ENCODE measurements at places on chromosomes 1 and 21.

DNA sequence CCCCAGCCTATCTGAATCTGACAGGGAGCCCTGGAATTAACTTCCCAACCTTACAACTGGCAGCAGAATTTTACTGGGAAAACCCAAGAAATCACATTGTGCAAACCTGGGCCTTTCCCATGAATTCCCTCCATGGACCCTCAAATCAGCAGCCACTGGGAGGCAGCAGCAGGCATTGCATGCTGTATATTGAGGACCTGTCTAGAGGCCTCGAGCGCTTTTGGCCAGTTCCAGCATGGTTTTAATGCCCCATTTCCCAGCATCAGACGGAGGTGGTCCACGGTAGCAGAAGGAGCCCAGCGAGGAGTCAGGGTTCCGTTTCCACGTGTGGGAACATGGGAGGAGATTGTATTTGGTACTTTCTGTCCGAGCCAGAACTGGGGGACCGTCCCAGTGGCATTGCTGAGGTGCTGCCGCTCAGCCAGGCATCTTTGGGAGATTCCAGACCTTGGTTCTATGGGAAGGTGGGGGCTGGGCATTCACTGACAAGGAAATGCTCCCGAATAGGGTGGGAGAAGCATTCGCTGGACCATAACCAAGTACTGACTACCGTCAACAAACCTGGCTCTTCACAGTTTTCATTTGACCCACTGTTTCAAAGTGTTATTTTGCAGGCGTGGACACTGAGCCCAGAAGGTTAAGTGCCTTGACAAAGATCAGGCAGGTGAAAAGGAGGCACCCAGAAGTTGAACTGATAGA lies 15.9 kb downstream of the BMP8A start:
- DNase-seq, result no peak

DNA sequence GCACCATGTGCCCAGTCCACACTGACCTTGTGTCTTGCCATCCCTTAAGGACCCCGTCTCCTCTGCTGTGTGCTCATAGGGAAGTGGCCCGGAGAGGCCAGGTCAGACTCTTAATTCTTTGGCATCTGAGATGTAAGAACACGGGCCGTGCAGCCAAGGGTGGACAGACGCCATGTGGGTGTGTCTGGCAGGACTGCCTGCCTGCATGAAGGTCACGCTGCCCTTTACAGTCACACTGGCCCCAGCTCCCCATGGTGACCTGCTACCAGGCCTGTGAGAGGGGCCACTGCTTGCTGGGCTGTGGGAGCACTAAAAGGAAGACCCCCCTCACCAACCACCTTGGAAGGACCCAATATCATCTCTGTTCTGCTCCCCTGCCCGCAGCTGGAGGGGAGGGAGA lies 17.7 kb downstream of the DHRS3 start:
- DNase-seq, result no peak

- no peak for DNase-seq
Observed at GRCh38 chr1:235571482-235571881, 67.2 kb upstream of the B3GALNT2 start.

DNA sequence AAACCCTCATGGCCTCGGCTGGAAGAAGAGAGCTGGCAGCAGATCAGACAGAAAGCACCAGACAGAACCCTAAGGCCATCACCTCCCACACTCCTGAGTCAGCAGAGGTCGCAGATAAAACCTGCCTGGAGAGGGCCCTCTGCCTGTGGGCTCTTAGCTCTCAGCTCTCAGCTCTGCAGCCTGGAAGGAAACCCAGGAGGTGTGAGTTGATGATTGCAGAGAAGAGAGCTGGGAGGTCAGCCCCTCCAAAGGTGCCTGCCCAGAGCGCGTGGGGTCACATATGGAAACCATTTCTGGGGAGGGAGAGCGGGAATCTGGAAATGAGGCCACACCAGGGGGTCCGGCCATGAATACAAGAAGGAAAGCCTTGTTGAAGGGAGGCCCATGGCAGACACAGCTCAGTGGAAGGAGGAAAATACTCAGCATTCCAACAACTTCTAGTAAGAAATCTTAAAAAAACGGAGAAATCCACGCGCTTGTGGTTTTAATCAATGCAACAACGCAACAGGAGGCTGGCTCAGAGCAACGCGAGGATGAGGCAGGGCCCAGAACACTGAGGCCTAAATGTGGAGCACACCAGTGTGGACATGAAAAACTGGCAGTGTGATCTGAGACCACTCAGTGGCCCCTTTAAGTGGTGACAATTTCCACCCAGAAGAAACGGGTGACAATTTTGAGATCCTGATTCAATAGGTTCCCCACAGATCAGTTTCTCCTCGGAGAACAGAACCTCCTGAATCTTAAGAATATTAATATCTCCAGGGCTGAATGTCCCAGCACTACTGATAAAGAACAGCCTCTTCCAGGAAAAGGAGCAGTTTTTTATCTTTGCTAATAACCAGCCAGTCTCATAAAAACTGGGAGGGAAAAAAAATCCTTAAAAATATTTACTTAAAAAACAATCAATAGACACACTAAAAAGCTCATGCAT lies 45.7 kb downstream of the PSMG1 start:
- DNase-seq, result peak; percentile 70

DNA sequence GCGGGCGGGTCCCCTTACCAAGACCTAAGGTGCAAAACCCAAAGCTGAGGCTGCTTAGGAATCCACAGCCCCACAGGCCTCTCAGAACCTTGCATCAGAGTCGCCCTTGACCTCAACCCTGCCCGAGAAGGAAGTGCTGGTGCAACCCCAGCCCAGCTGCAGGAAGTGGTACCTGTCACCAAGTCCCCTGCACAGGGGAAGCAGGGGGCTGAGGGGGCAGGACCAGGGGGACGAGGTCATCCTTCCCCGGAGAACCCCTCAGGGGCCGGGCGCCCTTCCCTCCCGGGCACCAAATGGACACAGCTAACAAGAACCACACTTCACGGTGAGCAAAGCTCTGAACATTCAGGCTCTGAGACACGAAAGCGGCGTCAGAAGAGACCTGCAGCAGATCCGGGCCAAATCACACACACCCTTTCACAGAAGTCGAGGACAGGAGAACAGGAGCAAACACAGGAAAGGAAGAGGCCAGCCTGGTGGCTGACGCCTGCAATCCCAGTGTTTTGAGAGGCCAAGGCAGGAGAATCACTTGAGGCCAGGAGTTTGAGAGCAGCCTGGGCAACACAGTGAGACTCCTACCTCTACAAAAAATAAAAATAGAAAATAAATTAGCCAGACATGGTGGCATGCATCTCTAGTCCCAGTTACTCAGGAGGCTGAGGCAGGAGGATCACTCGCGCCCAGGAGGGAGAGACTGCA lies 6.4 kb downstream of the ITGB2 start:
- no peak for DNase-seq

DNA sequence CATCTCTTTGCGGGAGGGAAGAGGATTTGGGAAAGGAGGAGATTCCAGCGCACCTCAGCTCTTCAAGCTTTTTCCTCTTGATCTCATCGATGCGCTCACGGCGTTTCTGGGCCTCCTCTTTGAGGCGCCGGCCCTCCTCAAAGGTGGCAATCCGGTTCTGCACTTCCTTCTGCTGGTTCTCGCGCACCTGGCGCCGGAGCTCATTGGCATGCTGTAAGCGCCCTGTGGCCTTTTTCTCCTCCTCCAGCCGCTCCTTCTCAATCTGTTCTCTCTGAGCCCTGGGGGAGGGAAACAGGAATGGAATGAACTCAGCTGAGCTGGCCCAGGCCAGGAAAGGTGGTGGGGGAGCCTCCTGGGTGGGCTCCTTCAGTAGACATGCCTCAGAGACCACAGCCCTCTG lies 10.4 kb upstream of the VSIG8 start:
- DNase-seq, result no peak

GRCh38 chr1:156886583-156887281 lies 6.8 kb upstream of the PEAR1 start:
- no peak for DNase-seq

DNA sequence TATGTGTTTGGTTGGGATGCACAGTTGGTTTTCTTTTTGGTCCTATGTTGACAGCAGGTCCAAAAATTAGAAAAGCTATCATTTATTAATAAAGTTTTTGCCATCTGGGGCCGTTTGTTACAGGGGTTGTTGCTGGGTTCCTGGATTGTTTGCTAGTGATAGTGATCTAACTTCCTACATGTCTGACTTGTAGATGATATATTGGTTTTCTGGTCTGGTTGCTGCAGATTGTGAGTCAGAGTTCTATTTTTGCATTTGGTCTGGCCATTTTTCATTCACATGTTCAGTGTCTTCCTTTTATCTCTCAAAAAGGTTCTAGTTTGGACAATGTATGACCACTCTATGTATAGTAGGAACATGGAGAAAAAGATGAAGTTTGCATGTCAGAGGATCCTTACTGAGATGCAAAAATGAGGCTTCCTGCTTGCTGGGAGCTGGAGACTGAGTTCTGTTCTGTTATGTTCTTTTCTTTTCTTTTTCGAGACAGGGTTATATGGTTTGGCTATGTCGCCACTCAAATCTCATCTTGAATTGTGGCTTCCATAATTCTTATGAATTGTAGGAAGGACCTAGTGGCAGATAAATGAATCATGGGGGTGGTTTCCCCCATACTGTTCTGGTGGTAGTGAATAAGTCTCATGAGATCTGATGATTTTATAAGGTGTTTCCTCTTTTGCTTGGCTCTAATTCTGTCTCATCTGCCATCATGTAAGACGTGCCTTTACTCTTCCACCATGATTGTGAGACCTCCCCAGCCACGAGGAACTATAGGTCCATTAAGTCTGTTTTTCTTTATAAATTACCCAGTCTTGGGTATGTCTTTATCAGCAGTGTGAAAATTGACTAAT lies 4.2 kb upstream of the NVL start:
- DNase-seq, result peak; percentile 57

GRCh38 chr1:101198842-101199636 lies 37.8 kb upstream of the S1PR1 start:
- no peak for DNase-seq

GRCh38 chr1:93672069-93672468 lies 9.6 kb downstream of the BCAR3 start:
- DNase-seq, result peak; percentile 77

DNA sequence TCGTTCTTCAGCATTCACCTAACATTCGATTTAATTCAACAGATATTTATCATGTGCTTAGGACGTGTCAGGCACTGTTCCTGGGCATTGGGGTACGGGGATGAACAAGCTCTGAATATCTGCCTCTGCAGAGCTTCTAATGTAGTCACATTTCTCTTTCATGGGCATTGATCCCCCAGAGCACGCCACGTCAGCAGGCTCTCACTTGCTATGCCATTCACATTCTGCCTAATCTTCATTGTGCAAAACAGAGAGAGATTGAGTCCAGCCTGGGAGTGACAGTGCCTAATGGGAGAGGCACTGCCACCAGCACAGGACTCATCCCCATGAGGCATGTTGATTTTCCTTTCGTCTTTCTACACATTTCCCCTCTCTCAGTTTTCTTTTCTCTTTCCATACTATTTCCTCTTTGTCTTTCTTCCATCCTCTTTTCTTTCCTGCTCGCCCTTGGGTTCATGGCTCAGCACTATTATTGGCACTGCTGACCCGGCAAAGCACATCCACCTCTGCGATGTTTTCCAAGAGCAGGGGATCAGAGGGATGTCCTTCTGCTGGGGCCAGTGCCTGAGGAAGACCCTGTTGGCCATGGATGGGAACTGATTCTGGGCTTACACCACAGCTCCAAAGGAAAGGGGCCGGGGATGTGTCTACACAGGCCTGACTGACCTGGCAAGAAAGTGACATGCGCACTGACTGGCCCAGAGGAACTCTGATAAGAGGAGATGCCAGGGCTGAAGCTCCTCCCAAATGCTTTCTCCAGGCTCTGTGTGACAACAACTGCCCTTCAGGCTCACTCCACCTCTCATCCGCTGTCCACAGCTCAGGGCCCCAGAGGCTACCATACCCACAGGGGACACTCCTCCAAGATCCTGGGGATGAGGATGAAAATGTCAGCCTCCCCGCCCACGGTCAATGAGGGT lies 195.9 kb downstream of the TOMM20 start:
- DNase-seq, result no peak

GRCh38 chr1:16986962-16987361 lies 6.5 kb upstream of the MFAP2 start:
- DNase-seq, result no peak
